ENCODE measurements at places on chromosomes 6 and 20.

GRCh38 chr20:17568972-17569521, 828 bp upstream of the DSTN start:
- DNase-seq, result no peak

- no peak for DNase-seq
These were observed 8.9 kb downstream of the ARHGAP40 start for GRCh38 chr20:38610521-38610920.

GRCh38 chr20:34560141-34560523, 1.6 kb downstream of the MAP1LC3A start:
- DNase-seq, result no peak

DNA sequence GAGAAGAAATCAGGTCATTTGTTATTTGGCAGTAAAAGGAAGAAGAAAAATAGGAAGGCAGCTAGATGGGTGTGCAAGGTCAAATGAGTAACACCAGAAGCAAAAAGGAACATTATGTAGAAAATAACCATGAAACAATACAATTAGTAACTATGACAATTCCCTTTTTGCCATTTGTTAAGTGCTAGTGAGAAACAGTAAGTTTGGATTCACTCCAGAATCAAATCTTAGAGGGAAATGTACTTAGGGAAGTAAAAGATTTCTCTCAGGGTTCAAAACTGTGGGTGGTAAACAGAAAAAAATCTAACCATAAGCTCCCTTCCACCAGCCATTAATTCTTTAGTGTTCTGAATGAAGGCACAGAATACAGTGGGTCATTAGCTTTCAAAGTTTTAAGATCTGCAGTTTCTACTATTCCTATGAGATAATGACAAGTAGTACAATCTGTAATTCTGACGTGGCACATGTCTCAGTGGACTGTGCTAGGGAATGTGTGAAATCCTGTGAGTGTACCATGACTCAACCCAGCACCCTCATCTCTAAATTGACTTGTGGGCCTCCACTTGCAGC, 17.1 kb downstream of the REPS1 start:
- no peak for DNase-seq

DNA sequence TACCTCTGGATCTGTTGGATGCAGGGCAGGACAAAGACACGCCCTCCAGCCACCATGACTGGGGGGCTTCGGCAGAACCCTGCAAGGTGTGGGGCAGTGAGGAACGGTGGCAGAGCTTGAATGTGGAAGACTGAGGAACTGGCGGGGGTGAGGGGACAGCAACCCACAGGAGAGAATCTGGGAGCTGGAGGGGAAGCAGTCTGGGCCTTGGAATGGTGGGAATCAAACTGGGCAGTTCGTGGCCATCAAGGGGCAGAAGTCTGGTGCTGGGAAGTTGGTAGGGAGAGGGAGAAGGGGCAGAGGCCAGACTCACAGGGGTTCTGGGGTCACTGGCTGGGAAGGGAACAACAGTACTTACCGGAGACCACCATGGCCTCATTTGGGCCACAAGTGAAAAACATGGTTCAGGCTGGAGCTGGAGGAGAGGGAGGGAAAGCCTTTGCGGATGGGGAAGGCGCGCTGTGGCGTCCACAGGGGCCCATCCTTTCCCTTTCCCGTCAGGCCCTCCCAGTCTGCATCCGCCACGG, 635 bp downstream of the FLOT1 start:
- peak; percentile 35 for DNase-seq

DNA sequence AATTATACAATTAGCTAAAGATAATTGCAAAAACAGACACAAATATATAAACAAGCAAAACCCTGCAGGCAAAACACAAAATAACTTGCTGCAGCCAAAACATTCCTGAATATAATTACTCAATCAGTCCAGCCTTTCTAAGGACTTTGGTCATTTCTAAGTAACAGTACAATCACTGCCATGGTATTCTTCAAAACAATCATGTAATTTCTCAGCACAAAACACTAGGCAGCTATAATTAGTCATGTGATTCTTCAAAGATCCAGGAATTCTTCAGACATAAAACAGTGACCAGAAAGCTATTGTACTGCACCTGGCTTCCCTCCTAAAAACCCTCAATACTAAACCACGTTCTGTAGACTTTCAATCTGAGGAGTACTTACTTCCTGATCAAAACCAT, 881.1 kb downstream of the EPHA7 start:
- DNase-seq, result no peak

All from stimulated activated CD8-positive, alpha-beta memory T cell treated with anti-CD3 and anti-CD28 coated beads, Interleukin-4, amount 100 ng/mL, for 4 hours (primary cell).